Activated CD8-positive, alpha-beta memory T cell treated with anti-CD3 and anti-CD28 coated beads for 1 hour (primary cell): ENCODE measurements at places on chromosomes 11 and 22.

GRCh38 chr22:24514241-24515026, 19.3 kb downstream of the UPB1 start:
- DNase-seq: no peak

- no peak for DNase-seq
These were observed 1288.4 kb downstream of the BRD1 start for GRCh38 chr22:48539261-48539660.

- no peak for DNase-seq
These were observed 19.5 kb upstream of the CHKA start for GRCh38 chr11:68140496-68141245.

DNA sequence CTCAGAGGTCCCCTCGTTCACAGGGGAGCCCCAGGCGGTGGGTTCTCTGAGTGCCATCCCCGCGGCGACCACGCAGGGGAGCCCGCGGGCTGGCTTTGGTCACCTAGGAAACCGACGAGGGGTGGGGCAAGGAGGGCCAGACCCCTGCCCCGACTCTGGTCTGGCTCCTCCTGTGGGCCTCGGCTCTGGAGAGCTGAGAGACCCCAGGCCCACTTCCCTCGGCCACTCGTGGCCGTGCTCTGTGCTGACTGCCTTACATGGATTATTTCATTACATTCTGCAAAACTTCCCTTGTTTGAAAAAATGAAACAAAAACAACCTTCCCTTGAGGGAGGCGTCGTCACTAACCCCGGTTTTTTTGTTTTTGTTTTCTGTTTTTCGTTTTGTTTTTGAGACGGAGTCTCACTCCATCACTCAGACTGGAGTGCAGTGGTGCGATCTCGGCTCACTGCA, 15.1 kb upstream of the CYTH4 start:
- DNase-seq: no peak

- no peak for DNase-seq
These were observed 186.1 kb downstream of the SHANK2 start for GRCh38 chr11:71066311-71066710.

DNA sequence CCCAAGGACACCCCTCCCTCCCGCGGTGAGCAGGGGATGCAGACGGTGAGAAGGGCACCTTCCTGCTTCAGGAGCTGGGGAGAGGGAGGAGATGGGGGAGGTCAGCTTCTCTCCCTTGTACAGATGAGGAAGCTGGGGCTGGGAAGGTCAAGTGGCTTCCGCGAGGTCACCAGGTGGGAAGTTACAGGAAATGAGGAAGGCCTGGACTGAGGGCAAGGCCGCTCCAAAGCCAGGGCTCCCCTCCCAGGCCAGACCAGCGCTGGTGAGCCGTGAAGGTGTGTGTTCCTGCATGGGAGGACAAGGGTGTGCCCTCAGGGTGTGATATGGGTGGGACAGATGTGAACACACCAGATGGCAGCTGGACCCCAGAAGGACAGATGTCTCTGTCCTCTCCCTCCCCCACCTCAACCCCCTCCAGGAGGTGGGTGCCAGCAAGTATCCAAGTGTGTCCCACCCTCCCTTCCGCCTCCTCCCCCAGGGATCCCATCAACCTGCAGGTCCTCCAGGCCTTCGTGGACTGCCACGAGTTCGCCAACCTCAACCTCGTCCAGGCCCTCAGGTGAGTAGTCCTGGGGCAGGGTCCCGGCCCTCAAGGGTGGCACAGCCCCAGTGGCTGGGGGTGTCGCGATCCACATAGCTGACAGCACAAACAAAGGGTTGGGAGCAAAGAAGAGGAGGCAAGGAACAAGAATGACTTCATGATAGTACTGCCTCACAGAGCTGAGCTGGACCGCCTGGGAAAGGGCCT, 16.6 kb downstream of the CYTH4 start:
- DNase-seq: no peak

DNA sequence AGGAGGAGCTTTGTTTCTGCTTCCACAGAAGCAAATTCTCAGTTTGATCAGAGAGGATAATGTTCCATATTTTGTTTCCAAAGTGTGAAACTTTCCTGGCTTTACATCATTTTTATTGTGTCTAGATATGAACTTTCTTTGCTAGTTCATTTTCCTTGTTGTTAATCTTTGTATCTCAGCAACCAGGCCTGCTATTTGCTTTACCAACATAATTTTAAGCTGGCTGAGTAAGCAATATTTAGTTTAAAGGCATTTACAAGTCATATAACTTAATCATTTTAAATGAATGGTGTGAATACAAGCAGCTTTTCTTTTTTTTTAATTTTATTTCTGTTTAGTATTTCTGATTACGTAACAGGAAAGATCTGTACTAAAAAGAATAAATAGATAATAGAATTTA, 15.2 kb downstream of the NUCB2 start:
- DNase-seq: no peak

DNA sequence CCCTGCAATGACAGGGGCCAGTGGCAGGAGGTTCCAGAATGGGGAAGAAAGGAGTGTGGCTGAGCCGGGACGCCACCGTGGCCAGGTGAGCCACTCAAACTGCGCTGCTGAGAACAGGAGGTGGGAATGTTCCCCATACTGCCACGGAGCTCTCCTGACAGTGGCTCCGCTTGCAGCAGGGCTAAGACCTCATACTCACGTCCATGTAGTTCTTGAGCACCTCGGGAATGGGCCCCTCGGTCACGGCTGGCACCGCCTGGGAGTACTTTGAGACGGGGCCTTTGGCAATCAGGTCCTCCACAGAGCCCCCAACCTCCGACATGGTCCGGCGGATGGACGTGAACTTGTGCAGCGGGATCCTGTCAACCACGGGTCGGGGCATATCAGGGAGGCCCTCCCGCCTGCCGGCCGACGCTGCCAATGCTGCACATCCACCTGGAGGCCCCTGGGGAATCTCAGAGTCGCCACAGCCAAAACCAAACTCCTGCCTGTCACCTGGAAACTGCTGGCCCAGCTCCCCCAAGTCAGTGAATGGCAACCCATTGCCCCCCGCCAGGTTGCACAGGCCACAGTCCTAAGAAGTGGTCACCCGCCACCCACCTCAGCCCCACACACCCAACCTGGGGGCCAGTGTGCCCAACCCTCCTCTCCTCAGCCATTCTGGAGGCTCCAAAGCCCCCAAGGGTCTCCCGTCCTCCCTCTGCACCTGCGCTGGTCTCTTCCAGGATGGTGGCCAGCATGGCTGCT, 2.4 kb downstream of the CTSD start:
- DNase-seq: no peak

- DNase-seq: no peak
These were observed 59.5 kb downstream of the SCN3B start for GRCh38 chr11:123594921-123595320.

DNA sequence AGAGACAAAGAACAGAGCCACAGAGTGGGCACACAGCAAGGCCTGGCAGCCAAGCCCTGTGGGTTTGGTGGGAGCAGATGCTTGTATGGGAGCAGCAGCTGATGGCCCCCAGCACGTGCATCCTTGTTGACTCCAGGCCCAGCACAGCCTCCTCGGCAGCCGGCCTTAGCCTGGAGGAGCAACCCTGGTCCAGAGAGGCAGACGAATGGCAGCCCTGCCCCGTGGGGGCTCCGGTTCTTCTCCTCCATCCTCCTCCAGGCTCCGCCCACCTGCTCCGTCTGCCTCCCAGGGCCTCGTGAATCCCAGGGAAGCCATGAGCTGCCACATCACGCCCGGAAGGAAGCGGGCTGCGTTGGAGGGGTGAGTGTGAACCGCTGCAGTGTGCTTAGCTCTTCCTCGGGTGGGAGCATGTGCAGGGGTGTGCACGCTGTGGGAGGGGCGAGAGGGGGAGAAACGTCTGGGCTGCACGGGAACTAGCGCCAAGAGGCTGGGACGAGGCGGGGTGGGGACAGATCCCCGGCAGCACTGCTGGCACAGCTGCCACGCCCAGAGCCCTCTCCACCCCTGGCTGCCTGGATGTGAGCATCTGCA, 36.3 kb upstream of the JAM3 start:
- DNase-seq: no peak

DNA sequence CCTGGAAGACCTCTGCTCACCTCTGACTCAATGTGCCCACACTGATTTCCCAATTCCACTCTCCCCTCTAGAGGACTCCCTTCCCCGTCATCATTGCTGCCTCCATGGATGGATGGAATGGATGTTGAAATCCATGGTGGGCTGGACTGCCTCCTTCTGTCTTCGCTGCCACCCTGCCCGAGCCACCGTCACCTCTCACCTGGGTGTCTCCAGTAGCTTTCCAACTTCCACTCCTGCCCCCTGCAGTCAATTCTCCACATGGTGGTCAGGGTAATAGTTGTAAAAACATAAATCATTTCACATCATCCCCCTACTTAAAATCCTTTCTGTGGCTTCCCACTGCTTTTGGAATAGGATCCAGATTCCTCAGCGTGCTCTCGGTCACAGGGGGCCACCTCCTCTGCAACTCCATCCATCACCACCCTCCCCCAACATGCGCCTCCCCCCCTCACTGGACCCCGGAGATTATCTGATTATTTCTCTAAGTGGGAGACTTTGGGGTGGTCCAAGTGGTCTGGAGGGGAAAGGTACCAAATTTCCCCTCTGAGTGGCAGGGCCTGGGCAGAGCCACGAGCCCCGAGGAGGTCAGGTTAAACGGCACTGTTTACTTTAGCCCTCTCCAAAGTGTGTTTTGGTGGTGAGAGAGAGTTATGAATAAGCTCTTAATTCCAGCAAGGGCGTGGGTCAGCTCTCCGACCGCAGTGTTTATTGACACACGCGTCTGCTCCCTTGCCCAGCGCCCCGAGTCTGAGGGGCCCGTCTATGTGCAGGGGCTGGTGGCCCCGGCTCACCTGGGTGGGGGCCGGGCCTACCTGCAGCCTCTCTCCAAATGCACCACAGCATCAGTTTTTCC, 313.7 kb downstream of the MN1 start:
- DNase-seq: no peak

DNA sequence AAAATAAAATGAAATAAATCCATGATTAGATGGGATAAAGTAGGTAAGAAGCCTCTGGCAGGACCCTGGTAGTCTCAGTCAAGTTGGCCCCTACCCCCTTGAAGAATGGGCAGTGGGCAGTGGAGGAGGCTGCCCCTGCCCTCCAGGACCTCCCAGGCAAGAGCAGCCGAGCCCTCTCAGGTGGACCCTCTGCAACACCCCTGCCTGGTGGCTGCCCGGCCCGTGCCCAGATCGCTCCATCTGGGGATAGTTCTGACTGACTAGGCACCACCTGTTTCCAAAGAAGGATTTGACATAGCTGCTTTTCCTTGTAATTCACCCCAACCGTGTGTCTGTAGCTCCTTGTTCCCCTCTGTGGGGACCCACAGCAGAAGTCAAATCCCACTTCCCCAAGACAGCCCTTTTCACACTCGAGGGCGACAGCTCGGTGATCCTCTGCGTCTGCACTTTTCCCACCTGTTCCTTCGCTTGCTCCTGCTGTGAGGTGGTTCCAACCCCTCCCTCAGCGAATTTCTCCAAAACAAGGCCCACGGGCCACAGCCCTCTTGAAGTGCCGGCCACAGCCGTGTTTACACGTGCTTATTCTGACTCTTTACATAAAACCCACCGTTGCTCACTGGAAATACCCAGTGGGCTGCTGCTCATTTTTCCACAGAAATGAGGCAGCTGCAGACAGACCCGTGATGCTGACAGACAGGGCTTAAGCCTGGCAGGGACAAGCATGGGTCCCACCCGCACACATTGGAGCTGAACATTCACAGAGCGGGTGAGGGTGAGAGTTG, 5.5 kb upstream of the TMPRSS13 start:
- no peak for DNase-seq

DNA sequence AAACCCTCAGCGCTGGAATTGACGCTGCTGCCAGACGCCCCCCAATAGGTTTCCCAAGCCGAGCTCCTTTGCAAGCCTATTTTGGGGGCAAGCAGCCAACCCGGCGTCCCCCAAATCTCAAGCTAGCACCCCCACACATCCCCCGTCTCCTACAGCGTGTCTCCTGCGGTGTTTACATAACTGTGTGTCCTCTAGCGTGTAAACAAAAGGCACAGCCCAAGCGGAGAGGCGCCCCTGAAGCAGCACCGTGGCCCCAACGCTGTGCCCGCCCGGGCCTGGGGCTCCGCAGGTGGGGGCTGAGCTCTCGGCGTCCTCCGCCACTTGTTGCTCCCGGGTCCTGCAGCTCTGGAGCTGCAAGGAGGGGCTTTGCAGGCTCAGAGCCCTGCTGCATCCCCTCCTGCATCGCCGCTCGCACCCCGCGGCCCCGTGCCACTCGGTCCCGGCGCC, 1.6 kb downstream of the CADM1 start:
- no peak for DNase-seq

- DNase-seq: no peak
These were observed 75.4 kb downstream of the TRPC6 start for GRCh38 chr11:101508370-101508769.

- DNase-seq: no peak
These were observed 32.7 kb downstream of the VSTM5 start for GRCh38 chr11:93817426-93818348.

GRCh38 chr11:85893395-85893794, 38.2 kb downstream of the CCDC83 start:
- no peak for DNase-seq
